ENCODE measurements at places on chromosomes 5 and 9.

GRCh38 chr9:30244877-30245276 lies 2139.6 kb upstream of the ACO1 start:
- no peak for DNase-seq

GRCh38 chr5:83564069-83564749 lies 92.7 kb downstream of the VCAN start:
- DNase-seq = no peak

GRCh38 chr9:38414040-38414723 lies 10.1 kb downstream of the IGFBPL1 start:
- no peak for DNase-seq

DNA sequence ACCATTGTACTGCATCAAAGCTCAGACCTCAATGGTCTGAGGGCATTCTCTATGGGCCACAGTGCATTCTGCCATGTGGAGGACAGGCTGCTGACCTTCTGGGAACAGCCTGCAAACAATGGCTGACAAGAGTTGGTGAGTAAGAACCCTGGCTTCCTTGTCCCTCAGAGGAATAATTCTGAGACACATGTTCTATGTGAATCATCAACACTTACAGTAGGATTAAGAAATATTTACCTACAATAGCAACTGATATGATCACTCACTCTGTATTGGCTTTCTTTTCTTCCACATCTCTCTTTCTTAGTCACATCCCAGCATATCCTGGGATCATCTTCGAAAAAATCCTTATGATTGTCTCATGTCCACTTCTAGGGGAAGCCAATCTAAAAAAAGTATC lies 306.5 kb upstream of the ITGA1 start:
- DNase-seq = no peak

DNA sequence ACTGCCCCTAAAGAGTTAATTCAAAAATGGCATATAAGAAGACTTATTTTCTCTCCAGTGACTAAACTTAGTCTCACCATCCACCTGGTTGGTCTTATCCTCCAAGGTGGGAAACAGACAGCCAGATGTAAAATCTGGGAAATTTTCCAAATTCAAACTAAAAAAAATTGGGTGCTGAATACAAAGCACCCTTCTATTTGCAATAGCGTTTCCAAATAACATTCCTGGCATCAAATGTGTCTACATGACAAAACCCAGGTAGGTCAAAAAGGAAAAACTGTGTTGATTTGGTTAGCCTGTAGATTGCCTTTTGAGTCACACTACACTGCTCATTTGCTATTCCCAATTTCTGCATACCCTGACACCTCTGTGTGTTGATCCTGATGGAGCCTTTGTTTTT lies 252.2 kb downstream of the NR2F1-AS1 start:
- DNase-seq = no peak

DNA sequence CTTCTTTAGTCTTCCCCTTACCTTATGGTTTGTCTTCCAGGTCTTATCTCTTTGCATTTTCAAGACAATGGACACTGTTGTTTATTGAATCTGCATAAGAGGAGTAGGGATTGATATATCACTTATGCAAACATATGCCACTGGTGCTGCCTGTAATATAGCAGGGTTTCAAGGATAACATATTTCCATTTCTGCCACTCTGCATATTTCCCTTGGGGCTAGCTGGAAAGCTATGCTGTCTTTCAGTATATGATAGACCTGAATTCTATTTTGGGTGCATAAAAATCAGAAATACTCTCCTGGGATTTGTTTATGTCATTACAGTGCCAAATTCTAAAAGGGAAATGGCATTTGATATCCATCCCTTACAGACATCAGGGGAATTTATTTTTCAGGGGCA lies 400.2 kb downstream of the TLR4 start:
- no peak for DNase-seq

- DNase-seq = no peak
Observed at GRCh38 chr5:120516805-120517204, 52.7 kb downstream of the PRR16 start.

DNA sequence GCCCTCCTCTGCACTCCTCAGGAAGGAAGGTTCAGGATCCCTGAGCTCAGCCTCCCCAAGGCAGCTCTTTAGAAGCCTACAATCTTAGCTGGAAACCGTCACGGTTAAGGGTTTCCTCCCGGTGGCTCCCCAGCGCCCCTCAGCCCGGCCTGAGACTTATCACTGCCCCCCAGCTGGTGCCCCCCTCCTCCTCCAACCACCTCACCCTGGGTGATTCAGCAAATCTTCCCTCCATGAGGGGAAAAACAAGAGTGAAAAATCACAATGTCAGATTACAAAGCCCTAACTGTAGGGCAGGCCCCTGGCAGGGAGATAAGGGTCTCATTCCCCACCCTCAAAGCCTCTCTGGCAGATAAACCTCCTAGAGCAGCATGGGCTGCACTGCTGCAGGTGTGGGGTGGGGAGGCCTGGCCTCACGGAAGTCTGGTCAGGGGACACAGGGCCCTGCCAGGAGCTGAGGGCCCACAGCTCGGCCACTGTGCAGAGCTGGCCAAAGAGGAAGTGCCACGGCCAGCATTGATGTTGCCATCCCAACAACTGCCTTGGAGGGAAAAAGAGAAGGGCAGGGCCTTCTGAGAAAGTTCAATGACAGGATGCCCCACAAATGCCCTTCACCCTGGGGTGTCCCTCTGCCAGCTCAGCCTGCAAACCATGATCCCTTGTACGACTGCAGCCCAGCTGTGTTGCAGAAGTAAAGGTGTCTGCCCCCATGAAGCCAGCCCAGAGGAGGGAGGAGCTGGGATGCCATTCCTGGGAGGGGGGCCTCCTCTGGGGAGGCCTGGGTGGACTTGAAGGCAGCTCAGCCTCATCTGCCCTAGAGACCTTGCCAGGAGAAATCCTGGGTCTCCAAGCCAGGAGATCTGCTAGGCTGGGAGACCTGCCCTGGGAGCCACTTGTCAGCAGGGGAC lies 25.9 kb downstream of the GFI1B start:
- DNase-seq = no peak

GRCh38 chr9:120402741-120403542 lies 177.0 kb downstream of the CDK5RAP2 start:
- no peak for DNase-seq

DNA sequence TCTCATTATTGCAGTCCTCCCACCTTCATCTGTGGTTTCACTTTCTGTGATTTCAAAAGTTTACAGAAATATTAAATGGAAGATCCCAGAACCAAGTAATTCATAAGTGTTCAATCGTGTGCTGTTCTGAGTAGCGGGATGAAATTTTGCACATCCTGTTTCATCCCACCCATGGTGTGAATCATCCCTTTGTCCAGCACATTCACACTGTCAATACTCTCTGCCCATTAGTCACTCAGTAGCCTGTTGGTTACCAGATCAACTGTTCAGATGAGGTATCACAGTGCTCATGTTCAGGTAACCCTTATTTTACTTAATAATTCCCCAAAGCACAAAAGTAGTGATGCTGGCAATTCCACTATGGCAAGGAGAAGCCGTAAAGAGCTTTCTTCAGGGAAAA lies 26.8 kb downstream of the FAM81B start:
- DNase-seq = no peak

DNA sequence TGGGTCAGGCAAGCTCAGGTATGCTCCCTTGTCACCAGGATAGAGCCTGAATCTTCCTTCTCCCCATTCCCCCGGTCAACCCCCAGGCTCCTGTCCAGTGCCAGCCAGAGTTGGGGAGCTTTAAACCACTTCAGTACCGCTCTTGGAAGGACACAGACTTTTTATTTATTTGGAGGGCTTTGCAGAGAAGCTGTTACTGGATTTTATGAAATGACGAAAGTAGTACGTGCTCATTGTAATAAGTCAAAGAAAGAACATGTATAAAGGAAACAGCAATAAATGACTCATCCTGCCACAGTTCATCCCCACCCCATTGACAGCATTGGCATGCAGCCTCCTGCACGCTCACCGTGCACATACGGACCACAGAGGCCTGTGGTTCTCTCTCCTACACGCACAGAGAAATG lies 230.3 kb downstream of the AUH start:
- DNase-seq = no peak

GRCh38 chr5:55096861-55097260 lies 5.6 kb upstream of the GZMA start:
- no peak for DNase-seq
